HuH-7.5 (cell line): ENCODE measurements at places on chromosomes 6 and 20.

- DNase-seq: no peak
These were observed 28.9 kb upstream of the ASF1A start for GRCh38 chr6:118865100-118865391.

DNA sequence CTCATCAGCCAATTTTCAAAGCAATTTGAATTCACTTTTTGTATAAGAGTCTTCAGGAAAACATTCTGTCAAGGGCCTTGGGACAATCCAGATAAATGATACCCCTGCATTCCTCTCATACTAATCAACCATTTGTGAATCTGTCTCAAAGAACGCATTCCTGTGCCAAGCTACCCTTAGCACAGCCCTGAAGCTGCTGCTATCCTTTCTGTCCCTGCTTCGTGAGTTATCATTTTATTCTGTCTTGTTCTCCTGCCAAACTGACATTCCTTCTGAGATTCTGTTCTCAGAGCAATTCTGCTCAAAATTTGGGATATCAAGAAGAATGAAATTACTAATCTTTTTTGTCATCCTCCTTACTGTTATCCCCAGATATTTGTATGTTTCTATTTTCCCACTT is 213.9 kb upstream of the STXBP5 start:
- no peak for DNase-seq

DNA sequence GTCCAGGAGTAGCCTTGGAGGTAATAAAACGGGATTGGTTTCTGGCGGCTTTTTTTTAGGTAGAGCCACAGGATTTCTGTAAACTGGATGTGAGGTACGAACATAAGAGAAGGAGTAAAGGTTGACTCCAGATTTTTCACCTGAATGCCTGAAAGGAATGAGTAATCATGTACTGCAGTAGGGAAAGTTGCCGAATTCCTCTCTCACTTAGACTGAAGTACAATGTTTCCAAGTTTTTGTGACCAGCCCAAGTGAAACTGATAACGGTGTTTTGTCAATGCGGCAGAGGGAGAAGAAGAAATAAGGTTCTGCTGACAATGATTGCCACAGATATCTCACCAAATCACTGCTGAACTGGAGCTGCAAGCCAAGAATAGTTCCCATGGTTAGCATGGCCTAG is 75.0 kb downstream of the VTA1 start:
- DNase-seq: no peak

GRCh38 chr6:82365016-82365795 is 1.6 kb downstream of the TPBG start:
- DNase-seq: no peak

GRCh38 chr6:144739873-144740272 is 454.7 kb downstream of the UTRN start:
- no peak for DNase-seq

GRCh38 chr6:42978839-42979522 is at the start of gene PEX6:
Gene PEX6, minus strand, starts transcription at chr6:42979181. Its CDS starts 31 bp downstream, at chr6:42979150.
- DNase-seq: peak; percentile 75

DNA sequence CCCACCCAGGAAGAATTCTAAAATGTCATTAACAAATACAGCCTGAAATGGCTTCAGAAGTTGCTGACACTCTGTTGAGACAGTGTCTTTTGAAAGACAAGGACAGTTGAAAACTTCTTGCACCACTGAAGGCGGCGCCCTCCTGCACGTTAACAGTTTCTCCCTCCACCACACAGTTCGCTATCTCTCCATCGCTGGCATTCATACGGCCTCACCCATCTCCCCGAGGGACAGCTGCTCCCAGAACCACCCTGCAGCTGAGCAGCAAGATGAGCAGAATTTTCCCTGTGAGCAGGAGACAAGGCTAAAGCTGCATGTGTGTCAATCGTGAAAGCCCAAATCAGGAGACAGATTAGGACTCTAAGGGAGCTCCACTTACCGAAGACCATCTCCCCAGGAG is 113.3 kb downstream of the LY86 start:
- no peak for DNase-seq

GRCh38 chr20:38159957-38160756 is 4.9 kb downstream of the TGM2 start:
- no peak for DNase-seq

GRCh38 chr20:45355209-45356084 is 7.2 kb upstream of the SDC4 start:
- no peak for DNase-seq

DNA sequence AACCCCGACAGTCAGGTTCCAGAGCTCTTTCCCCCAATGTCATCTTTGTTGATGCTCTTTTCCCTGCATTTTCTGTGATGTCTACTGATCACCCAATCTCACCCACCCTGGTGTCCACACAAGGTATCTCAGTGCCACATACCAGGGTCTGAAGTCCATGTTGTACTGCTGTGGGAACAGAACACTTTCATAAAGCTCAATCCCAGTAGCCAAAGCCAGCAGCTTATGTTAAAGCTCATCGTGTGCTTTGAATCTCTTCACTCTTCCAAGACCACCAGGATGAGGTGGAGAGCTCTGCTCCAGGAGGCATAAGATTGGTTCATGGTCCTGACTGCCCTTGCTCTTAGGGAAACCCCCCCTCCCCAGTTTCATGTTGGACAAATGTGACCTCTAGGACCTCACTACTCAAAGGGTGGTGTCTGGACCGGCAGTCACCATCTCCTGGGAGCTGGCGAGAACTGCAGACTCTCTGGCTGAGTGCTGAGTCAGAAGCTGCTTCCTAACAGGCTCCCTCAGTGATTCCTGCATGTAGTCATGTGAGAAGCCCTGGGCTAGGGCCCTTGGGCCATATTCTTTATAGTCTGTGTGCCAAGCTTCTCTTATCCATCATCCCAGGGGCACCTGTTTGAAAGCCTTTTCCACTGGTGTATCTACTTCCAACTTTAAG is 13.4 kb upstream of the CPNE5 start:
- no peak for DNase-seq

GRCh38 chr20:25019381-25020155 is 27.0 kb upstream of the APMAP start:
- DNase-seq: no peak

DNA sequence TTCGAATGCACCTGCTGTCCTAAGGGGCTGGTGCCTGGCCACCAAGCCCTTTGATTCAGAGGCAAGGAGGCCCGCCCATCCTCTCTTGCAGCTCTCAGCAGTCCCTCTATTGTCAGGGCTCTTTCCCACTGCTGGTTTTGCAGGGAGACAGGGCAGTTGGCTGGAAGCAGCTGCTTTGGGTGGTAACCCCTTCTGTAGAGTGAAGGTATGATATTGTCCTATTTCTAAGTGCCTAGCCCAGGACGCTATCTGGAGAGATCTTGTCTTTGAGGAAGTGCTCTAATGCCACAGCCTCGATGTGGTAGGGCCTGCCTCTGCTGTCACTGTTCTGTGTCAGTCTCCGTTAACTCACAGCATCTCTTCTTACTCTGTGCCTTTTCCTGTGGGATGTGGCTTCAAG is 5.6 kb downstream of the PLCG1 start:
- DNase-seq: no peak

DNA sequence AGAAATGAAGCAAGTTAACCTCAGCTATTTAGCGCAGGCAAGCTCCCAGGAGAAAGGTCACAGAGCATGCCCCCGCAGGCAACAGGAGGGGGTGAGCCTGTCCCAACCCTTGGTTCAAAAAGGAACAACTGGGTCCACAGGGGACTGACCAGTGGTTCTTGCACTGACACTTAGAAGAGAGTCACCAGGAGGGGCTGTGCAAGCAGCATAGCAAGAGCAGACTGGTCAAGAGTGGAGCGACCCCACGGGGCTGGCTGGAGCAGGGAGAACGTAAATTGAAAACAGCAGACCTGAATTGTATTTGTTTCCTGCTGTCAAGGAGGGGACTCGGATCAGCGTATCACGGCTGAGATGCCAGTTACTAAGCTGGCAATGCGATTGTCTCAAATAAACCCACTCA is 32.8 kb downstream of the GABRR1 start:
- no peak for DNase-seq

- DNase-seq: no peak
These were observed 129.5 kb downstream of the FOXC1 start for GRCh38 chr6:1739220-1739619.

- DNase-seq: no peak
These were observed 154.3 kb downstream of the VEGFA start for GRCh38 chr6:43924222-43924702.

DNA sequence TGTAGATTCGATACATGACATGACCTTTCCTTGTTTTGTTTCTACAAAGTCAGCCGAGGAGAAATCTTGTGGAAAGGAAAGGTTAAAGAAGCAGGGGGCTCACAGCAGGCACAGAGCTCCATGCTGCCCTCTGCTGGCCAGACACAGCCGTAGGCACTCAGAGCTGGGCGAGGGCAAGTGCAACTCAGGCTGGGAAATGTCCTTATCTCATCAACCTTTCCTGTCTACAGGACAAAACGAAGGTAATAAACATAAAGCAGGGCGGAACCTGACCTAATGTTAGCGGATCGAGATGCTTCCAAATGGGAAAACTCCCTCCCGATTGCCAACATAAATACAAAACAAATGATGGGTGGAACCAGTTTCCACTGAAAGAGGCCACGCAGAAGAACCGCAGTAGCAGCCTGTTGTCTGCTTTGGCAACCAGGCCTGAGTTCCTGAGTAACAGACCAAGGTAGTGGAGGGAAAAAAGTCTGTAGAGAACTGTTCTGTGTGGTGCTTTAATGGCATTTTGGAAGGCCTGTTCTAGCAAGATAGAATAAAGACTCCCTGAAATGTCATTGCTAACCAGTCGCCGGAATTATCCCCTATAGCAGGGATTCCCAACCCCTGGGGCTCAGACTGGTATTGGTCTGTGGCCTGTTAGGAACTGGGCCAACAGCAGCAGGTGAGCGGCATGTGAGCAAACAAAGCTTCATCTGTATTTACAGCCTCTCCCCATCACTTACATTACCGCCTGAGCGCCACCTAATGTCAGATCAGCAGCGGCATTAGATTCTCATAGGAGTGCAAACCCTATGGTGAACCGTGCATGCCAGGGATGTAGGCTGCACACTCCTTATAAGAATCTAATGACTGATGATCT is 85.2 kb downstream of the MBOAT1 start:
- peak; percentile 24 for DNase-seq

DNA sequence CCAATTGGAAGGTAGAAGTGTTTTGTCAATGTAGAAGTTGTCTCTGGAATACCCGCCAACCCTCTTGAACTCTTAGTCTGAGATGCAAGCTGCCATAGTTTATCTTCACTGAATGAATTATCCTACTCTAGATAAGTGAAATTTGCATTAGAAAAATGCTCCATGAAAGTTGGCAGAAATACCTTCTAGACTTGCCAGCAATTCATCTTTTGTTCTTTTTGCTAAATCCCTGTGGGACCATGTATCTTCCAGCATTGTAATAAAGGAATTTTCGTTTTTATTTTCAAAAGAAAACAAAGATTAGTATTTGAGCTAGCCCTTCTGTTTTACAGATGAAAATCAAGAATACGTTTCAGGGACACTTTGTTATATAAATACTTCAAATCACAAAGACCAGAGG is 244.2 kb downstream of the CBLN4 start:
- DNase-seq: no peak

DNA sequence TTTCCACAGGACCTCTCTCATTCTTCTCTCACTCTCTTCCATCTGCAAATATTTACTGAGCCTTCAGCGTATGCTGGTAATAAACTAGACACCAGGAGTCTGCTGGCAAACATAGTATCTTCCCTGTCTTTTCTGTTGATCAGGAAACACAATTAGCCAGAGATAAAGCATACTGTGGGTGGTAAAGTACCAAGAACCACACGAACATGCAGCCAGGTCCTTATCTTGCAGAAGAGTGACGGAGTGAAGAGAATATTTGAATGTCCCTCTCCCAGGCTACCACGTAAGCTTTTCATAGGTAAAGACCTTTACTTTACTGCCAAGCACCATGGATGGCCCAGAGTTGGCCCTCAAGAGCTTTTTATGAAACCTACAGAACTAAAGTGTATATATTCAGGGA is 13.3 kb downstream of the FHL5 start:
- DNase-seq: no peak

- DNase-seq: no peak
These were observed 21.6 kb upstream of the GFOD1 start for GRCh38 chr6:13508711-13509705.

DNA sequence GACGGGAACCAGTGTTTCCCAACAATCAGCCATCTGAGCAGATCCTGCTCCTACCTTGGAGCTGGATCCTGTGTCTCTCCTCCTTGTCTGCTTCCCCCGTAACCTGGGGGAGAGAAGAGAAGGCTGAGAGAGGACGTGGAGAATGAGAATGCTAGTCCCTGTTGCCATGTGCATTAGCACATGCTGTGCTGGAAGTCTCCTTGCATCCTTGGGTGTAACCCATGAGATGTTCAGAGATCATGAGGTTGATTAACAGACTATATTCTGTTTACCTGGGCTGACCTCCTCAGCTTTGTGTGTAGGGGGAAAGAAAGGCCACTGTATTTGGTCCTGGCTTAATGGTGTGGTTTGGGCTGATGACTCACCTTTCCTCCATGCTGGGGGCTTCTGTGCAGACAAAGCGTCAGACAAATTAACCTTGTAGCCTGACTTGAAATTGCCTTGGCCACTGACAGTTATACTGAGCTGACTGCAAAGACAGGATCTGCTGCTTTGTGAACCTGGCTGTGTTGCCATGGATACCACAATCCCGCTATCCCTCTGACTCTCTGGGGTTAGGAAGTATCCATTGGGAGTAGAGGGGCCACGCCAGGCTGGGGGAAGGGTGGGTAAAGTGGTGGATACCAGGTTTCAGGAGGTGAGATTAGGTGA is 243.7 kb upstream of the CHD6 start:
- no peak for DNase-seq
